Fibroblast of the conjunctiva (primary cell): ENCODE measurements at places on chromosomes 6 and 20.

- DNase-seq: no peak
These were observed 135.1 kb downstream of the KIF16B start for GRCh38 chr20:16438100-16438499.

DNA sequence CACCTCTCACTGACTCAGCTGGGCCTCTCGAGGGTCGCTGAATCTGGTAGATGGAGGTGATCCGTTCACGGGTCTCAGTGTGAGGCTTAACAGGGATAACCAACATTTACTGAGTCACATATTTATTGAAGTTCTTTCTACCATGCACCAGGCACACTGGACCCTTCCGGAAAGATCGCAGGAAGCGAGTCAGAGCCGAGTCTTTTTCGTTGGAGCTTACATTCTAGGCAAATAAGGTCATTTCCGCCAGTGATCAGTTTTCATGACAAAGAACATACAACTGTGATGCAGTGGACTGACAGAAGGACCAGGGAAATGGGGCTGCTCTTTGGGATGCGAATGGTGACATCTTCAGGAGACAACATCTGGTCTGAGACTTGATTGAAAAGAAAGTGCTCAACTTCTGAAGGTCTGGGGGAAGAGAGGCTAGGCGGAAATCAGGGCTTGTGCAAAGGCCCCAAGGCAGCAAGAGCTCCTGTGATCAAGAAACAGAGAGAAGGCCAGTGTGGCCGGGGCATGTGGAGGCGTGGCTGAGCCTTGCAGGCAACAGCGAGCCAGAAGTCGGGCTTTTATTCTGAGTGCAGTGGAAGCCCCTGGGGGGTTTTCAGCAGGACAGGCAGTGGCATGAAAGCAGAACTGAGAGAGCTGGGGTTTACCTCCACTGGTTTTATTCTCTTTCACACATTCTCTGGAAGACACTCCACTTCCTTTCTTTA lies 56.7 kb downstream of the APCDD1L start:
- no peak for DNase-seq

GRCh38 chr6:2615251-2615650 lies 135.5 kb downstream of the MYLK4 start:
- no peak for DNase-seq

GRCh38 chr6:145204301-145204700 lies 531.0 kb downstream of the EPM2A start:
- DNase-seq: no peak

GRCh38 chr6:139881236-139881635 lies 506.8 kb upstream of the CITED2 start:
- DNase-seq: no peak

DNA sequence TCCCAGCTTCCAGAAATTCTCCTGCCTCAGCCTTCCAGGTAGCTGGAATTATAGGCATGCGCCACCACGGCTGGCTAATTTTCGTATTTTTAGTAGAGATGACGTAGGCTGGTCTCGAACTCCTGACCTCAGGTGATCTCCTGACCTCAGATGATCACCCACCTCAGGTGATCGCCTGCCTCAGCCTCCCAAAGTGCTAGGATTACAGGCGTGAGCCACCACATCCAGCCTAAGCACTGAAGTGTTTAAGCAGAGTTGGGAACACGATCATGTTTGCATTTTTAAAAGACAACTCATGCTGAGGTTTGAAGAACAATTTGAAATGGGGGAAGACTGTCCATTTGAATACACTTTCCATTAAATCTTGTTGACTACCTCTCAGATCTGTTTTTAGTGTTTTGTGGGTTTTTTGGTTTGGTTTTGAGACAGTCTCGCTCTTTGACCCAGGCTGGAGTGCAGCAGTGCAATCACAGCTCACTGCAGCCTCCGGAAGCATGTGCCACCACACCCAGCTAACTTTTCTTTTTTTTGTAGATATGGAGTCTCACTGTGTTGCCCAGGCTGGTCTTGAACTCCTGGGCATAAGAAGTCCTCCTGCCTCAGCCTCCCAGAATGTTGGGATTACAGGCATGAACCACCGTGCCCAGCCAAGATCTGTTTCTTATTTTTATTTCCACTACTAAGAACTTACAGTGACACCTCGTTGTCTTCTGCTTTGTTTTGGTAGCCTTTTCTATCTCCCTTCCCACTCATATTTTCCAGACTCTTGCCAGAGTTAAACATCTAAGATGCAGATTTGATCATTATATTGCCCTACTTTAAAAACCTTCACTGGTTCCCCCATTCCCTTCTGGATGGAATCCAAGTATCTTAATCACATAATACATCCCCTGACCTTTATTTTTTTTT lies 5.5 kb downstream of the CASP8AP2 start:
- DNase-seq: no peak
